Spinal cord (tissue), 10 donors: ENCODE measurements at places on chromosomes 1 and 21. TPM values are rescaled to one million over a fixed set of nuclear protein-coding genes. Genes with fewer than 3 reads are reported as not detected.

Gene LRRC71
- total RNA-seq = 4.5 TPM

Gene TMPRSS15
- total RNA-seq = 0.10 TPM

Gene CBR3
- 2.0 TPM for total RNA-seq

Gene LYPLA2
- total RNA-seq = 28.3 TPM

Gene ZNF436
- 53.4 TPM for total RNA-seq

Gene TMEM51
- 14.4 TPM for total RNA-seq

Gene LRRC7
- 75.0 TPM for total RNA-seq

Gene MYOG
- total RNA-seq = 0.11 TPM

Gene TNFRSF4
- total RNA-seq = 1.5 TPM

Gene PAQR6
- 43.1 TPM for total RNA-seq

GRCh38 chr1:240031009-240031408 lies 60.7 kb upstream of the FMN2 start:
- H3K4me3 ChIP-seq = no peak overlapping the region
- H3K27me3 ChIP-seq = no peaks in the 10 kb centered on the region
- H3K4me1 ChIP-seq = no peaks in the 10 kb centered on the region
- DNase-seq = no peak

DNA sequence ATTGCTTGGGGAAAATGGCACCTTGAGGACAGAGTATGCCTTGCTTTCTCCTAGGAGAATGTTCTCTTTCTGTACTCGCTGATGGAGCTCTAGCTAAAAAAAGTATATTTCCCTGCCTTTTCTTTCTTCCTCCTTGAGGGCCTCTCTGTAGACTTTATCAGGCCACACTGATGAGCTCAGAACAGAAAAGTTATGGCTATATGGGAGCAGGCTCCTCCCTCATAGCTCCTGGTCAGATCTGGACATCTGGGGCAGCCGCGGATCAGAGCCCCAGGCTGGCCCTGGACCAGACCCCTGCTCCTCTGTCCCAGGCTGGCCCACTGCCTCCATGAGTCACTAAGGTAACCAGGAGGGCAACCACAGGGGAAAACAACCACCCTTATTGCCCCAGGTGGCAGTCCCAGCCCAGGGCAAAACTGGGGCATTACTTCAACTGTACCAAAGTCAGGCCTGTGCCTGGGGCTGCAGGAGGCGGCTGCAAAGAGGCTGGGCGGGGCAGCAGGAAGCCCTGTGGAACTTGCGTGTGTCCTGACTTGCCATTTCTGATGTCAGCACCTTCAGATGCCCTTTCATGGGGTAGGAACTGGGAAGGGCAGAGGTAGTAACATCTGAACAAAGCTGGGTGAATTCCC lies 26.3 kb upstream of the ZNF648 start:
- no peaks in the 10 kb centered on the region for H3K27me3 ChIP-seq
- DNase-seq = no peak
- no peak overlapping the region for H3K27ac ChIP-seq
- H3K4me3 ChIP-seq = no peak overlapping the region
- H3K4me1 ChIP-seq = peaks cover 11% of the 10 kb centered on the region

DNA sequence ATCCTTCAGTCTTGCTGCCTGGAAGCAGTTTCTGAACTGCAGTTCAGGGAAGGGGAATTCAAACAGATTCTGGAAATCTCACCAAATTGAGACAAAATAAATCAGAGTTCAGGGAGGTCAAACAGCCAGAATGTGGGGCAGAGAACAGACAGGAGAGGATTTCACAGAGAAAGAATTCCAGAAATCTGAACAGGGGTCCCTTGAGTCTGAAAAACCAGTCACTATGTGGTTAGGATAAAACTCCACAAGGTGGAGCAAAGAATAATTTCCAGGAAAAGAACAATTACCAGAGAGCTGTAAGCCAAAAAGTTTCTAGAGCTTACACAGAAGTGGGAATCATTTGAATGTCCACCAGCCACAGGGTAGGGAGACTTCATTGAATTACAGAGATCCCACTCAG lies 84.7 kb downstream of the URB2 start:
- H3K27me3 ChIP-seq = no peaks in the 10 kb centered on the region
- no peak for DNase-seq
- H3K4me3 ChIP-seq = no peak overlapping the region
- H3K27ac ChIP-seq = no peak overlapping the region

DNA sequence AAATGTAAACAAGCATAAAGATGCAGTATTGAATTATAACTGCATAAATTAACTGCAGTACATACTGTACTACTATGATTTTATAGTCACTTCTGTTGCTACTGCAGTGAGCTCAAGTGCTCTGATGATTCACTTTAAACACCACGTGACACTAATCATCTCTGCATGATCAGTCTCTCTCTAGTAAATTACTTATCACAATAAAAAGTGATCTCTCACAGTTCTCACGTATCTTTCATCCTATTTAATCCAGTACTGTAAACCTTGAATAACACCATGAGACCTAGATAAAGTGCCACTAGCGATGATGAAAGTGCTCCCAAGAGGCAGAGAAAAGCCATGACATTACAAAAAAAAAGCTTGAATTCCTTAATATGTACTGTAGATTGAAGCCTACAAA lies 1242.0 kb downstream of the AMY1C start:
- DNase-seq = no peak
- no peak overlapping the region for H3K27ac ChIP-seq
- H3K4me3 ChIP-seq = no peak overlapping the region
- H3K4me1 ChIP-seq = no peaks in the 10 kb centered on the region

DNA sequence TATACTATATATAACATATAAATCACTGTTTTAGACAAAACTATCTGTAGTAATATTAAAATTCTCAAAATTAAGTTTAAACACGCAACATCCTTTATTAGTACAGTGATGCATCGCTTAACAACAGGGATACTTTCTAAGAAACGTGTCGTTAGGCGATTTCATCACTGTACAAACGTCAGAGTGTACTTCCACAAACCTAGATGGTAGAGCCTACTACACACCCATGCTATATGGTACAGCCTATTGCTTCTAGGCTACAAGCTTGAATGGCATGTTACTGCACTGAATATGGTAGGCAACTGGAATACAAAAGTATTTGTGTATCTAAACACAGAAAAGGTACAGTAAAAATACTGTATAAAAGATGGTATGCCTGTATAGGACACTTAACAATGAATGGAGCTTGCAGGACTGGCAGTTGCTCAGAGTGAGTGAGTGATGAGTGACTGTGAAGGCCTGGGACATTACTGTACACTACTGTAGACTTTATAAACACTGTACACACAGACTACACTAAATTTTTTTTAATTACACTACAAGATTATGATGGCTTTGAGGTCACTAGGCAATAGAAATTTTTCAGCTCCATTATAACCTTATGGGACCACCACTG lies 10.5 kb downstream of the FOXJ3 start:
- no peaks in the 10 kb centered on the region for H3K4me1 ChIP-seq
- no peaks in the 10 kb centered on the region for H3K27me3 ChIP-seq
- DNase-seq = no peak

- no peaks in the 10 kb centered on the region for H3K27me3 ChIP-seq
- no peaks in the 10 kb centered on the region for H3K36me3 ChIP-seq
- no peak overlapping the region for H3K4me3 ChIP-seq
- H3K4me1 ChIP-seq = no peaks in the 10 kb centered on the region
- DNase-seq = no peak
- H3K27ac ChIP-seq = no peak overlapping the region
These were observed 1682.7 kb downstream of the BRINP3 start for GRCh38 chr1:188794969-188795368.

- no peaks in the 10 kb centered on the region for H3K27me3 ChIP-seq
- H3K27ac ChIP-seq = no peak overlapping the region
- H3K4me1 ChIP-seq = peaks cover 7% of the 10 kb centered on the region
- no peak overlapping the region for H3K4me3 ChIP-seq
- DNase-seq = no peak
These were observed 9.1 kb upstream of the PADI2 start for GRCh38 chr1:17128361-17128760.

- DNase-seq = no peak
- peaks cover 5% of the 10 kb centered on the region for H3K4me1 ChIP-seq
- H3K27ac ChIP-seq = no peak overlapping the region
- no peak overlapping the region for H3K4me3 ChIP-seq
- no peaks in the 10 kb centered on the region for H3K27me3 ChIP-seq
- H3K36me3 ChIP-seq = no peaks in the 10 kb centered on the region
These were observed 13.5 kb downstream of the OLFML2B start for GRCh38 chr1:162010175-162010506.

DNA sequence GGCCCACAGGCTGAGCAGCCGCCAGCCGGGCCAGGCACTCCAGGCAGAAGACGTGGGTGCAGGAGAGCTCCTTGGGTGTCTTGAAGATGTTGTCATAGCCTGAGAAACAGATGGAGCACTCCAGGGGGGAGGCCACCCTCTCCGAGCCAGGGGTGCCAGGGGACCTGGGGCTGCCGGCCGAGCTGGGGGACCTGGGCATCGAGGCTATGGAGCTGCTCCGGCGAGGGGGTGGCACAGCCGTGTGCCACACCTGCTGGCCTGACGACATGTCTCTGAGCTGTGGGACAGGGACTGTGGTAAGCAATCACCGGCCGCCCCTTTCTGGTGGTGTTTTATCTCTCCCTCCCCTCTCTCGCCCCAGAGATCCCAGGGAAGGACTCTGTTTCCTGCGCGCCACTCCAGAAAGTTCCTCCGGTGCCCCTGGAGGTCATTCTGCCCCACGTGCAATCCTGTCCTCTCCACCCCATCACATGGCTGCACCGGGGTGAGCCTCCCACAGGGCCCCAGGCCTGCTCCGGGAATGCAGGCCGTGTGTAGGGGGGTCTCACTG lies 1.7 kb downstream of the RNF223 start:
- no peak overlapping the region for H3K4me3 ChIP-seq
- peaks cover 4% of the 10 kb centered on the region for H3K36me3 ChIP-seq
- no peak for DNase-seq
- H3K27ac ChIP-seq = no peak overlapping the region

DNA sequence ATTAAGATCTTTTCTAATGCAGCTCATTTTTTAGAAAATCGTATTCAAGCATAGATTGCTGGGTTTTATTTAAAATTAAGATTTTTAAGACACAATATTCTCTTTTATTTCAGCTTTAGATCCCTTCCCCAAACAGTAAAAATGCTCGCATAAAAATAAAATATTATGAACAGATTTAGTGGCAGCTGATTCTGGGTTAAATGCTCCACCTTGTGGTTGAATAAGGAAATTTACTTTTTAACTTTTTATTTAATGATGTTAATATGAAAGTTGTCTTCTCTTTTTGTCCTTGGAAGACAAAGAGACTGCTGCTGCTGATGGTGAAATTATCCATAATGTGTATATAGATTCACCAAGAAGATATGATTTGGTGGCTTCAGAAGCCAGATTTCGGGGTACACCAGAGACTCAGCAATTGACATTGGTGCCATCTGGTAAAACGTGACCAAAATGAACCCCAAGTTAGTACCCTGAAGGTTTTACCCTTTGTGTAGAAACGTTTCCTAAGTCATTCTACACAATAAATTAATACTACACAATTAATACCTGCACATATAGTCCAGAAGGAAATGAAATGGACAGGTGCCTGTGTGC lies 128.0 kb downstream of the ADAMTS1 start:
- peak; percentile 22 for DNase-seq
- no peak overlapping the region for H3K4me3 ChIP-seq
- no peaks in the 10 kb centered on the region for H3K36me3 ChIP-seq
- no peak overlapping the region for H3K27ac ChIP-seq
- no peaks in the 10 kb centered on the region for H3K27me3 ChIP-seq

- no peaks in the 10 kb centered on the region for H3K27me3 ChIP-seq
- H3K27ac ChIP-seq = no peak overlapping the region
- DNase-seq = no peak
- no peaks in the 10 kb centered on the region for H3K36me3 ChIP-seq
These were observed 12.8 kb downstream of the BACE2 start for GRCh38 chr21:41180752-41181151.

DNA sequence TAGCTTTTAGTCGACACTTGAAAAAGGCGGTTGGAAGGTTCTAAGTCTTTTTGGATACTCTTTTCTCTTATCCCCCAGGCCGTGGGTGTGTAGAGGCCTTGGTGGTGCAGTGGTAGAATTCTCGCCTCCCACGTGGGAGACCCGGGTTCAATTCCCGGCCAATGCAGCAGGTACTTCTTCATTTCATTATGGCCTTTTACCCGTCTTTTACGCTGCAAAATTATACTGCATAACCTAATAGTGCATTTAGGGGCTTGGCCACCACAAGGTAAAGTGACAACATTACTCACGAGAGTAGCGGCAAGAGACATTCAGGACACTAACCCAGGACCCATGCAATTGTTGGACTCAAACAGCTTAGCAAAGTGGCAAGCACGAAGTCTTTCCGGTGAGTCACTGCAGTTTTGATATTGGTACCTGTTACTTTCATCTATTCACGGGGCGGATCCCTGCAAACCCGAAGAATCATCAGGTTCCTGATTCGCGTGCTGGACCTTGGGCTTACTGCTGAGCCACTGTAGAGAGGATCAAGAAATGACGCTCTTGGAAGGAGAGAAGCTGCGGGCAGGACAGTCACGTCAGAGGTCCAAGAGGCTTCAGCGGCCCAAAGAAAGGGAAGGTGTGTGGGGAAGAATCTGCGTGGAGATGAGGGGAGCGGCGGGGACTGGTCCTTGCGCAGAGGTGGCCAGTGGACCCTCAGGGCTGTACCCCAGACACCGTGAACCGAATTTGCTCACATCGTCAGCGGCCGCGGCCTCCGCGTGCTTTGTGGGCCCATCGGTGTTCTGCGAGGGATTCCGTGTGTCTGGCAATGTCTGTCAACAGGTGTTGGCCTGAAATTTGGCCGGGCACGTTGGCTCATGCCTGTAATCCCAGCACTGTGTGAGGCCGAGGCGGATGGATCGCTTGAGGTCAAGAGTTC lies 12.9 kb upstream of the RNU1-4 start:
- no peak overlapping the region for H3K27ac ChIP-seq
- DNase-seq = no peak
- peaks cover 8% of the 10 kb centered on the region for H3K4me1 ChIP-seq
- H3K4me3 ChIP-seq = no peak overlapping the region

- no peaks in the 10 kb centered on the region for H3K27me3 ChIP-seq
- DNase-seq = peak; percentile 68
- H3K4me3 ChIP-seq = peak overlapping the region; percentile 85
These were observed 1.5 kb downstream of the KIRREL1 start for GRCh38 chr1:157994704-157995582.

DNA sequence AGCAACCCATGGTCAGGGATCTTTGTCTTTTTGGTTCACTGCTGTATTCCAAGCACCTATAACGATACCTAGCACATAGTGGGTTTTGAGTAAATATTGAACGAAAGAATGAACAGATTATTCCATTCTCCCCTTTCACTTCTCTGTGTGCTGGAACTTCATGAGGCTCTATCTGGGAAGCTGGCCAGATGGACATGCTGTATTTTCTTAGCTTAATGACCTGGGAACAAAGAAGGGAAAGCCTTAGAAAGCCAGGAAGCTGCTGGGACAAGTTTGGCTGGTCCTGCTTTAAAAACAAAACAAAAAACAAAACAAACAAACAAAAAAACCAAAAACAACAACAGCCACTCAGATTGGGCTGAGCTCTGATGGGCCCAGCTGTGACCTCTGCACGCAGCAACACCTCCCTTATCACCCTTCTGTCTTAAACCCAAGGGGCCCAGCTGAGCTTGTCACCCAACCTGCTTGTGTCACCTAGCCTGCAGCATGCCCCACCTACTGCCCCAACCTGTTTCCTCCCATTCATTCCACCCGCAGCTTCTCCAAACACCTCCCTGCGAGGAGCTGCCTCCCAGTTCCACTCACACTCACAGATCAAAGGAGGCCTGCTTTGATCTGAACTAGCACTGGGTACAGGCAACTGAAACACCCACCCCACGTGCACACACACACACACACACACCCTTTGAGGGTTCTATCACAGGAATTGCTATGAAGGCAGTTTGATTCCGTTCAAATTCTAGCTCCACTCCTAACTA lies 37.1 kb downstream of the SLC30A1 start:
- peaks cover 4% of the 10 kb centered on the region for H3K4me1 ChIP-seq
- no peaks in the 10 kb centered on the region for H3K27me3 ChIP-seq
- H3K36me3 ChIP-seq = no peaks in the 10 kb centered on the region
- H3K27ac ChIP-seq = peak overlapping the region; percentile 27
